ENCODE measurements at places on chromosomes 2 and 18. TPM values are rescaled to one million over a fixed set of nuclear protein-coding genes. Genes with fewer than 3 reads are reported as not detected.

LIMS2 gene
- 3.3 TPM for total RNA-seq

DNA sequence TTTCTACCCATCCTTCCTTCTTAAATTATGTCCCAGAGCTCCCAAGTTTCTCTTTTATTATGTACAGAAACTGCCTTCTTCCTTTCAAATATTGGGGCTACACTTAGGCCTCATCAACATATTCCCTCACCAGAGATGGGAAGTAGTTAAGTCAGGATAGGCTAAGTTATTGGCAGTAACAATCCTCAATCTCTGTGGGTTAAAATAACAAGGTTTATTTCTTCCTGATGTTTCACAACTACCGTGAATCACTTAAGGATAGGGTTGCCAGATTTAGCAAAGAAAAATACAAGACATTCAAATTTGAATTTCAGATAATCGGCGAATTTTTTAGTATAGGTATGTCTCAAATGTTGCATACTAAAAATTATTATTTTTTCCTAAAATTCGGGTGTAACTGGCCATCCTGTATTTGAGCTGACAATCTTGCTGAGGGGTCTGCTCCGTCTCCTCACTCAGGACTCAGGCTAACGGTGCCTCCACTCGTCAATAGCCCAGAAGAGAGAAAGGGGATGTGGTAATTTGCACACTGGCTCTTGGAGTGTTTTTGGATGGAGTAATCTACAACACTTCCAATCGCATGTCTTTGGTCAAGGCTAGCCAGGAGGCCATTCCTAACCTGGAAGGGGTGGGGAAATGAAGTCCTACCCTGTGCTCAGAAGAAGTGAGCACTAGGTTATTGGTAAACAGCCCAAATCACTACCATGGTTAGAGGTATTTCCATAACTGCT is 91.7 kb downstream of the ACTR3 start:
- DNase-seq = peak; percentile 21

GRCh38 chr2:54372361-54372760 is 83.8 kb upstream of the SPTBN1 start:
- no peak for DNase-seq

DNA sequence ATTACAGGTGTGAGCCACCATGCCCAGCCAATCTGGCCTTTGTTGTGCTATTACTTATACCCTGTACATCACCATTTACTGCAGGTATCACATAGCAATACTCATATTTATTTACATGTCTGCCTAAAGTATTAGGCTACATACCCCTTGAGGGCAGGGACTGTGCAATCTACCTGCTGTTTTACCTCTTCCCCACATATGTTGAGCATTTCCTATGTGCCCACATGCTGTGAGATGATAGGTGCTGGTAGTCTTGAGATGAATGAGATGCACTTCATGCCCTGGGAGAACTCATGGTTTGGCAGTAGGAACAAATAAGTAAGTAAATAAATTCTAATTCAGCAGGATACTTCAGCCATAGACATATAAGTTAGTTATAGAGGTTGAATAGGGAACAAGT is 59.2 kb downstream of the TTC39C start:
- DNase-seq = no peak

DNA sequence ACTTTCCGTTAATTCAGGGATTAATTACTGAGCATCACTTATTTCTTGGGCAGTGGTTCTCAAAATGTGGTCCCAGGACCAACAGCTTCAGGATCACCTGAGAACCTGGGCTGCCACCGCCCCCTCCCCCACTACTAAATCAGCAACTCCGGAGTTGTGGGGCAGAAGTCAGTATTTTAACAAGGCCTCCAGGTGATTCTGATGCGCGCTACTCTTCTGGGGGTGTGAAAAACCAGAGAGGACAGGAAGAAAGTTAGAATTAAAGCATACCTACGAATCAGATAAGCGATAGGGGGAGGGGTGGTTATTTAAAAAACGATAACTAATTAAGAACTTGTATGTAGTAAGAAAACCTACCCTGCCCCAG is 319 bp downstream of the ZSCAN30 start:
- DNase-seq = no peak

DNA sequence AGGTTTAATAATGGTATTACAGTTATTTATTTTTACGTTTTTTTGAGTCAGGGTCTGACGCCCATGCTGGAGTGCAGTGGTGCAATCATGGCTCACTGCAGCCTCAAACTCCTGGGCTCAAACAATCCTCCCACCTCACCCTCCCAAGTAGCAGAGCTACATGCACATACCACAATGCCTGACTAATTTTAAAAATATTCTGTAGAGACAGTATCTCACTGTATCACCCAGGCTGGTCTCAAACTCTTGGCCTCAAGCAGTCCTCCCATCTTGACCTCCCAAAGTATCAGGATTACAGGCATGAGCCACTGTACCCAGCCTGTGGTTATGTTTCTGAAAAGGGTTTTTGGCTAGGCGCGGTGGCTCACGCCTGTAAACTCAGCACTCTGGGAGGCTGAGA is 120.8 kb downstream of the ESCO1 start:
- DNase-seq = no peak

DNA sequence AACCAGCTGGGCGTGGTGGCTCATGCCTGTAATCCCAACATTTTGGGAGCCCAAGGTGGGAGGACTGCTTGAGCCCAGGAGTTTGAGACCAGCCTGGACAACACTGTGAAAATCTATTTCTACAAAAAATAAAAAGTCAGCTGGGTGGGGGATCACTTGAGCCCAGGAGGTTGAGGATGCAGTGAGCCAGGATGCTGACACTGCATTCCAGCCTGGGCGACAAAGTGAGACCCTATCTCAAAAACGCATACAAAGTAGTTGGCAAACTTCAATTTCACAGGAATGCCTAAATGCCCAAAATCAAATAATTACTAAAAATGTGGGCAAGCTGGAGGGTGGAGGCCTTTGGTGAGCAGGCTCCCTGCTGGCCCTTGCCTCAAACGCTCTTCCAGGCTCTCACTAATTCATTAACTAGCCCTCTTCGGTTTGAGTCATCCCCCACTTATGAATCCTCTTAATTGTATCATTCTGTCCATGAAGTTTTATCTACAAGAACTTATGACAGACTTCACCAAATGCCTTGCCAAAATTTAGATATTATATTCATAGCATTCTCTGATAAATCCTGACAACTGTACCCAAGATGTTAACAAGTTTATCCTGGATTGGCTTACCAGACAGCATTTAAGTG is 68.7 kb upstream of the ZFP36L2 start:
- peak; percentile 55 for DNase-seq

IL1F10 gene
- total RNA-seq = not detected

NHEJ1 gene
- total RNA-seq = 24.1 TPM

Measured in RPMI7951 (cell line).